Kasumi-1 (cell line): ENCODE measurements at places on chromosomes 11 and 22.

GRCh38 chr11:65489035-65489705, 9.7 kb upstream of the MALAT1 start:
- DNase-seq: no peak

- DNase-seq: no peak
These were observed 3.2 kb upstream of the ETS1 start for GRCh38 chr11:128590587-128590986.

DNA sequence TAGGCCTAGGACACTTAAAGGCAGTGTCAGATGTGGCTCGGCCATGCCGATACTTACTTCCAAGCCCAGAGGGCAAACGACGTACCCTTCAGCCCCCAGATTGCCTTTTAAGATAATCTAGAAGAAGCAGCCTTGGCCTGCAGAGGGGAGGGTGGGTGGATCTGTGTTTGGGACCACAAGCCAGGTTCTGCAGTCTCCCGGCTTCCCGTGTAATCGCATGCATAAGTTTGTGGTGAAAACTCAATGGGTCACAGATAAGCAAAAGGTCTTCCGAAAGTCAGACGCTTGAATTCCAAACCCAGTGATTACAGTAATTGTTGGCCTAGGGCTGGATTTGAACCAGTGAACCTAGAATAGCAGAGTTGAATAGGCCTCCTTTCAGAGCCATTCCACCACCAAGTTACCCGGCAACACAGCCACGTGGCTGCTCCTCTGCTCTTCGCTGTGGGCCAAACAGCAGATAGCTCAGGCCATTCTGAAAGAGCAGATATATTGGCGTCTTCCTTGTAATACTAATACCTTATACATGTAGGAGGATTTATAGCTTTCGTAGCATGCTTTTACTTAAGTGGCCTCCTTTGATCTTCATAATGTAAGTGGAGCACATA, 170.8 kb upstream of the CADM1 start:
- DNase-seq: no peak

GRCh38 chr11:9037963-9038362, 34.2 kb upstream of the NRIP3 start:
- DNase-seq: no peak

GRCh38 chr11:117444256-117444655, 116.6 kb downstream of the CEP164 start:
- no peak for DNase-seq

DNA sequence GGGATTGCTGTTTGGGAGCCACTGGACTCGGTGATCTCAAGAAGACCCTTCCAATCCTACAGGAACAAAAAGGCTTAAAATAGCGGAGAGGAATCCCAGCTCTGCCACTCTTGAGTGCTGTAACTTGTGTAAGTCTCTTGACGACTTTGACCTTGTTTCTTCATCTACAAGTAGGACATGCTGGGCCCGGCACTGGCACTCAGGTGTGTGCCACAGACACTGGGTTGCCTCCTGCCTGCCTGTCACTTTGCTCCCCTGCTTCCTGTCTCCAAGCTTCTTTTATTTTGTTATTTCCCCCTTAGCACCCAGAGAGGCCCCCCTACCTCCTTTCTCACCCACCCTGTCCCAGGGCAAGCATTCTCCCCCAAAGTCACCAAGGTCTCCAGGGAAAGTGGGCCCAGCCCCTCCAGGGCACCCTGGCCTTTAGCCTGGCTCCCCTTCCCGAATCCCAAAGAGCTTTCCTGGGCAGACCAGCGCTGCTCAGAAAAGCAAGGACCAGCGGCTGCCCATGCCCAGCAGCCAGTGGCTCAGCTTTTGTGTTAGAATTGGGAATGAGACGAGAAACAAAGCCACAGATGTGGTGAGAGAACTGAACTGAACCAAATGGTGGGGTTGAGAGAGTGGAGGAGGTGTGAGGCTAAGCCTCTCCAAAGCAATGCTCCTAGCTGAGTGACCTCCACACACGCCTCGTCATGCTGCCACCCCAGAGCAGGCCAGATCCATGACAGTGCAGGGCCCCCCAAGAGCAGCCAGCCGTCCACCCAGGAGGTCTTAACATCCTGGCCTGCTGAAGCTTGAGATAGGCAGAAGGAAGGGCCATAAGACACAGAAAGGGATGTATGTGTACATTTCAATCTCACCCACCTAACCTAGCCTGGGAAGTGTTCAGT, 4.5 kb downstream of the TRIM29 start:
- no peak for DNase-seq

DNA sequence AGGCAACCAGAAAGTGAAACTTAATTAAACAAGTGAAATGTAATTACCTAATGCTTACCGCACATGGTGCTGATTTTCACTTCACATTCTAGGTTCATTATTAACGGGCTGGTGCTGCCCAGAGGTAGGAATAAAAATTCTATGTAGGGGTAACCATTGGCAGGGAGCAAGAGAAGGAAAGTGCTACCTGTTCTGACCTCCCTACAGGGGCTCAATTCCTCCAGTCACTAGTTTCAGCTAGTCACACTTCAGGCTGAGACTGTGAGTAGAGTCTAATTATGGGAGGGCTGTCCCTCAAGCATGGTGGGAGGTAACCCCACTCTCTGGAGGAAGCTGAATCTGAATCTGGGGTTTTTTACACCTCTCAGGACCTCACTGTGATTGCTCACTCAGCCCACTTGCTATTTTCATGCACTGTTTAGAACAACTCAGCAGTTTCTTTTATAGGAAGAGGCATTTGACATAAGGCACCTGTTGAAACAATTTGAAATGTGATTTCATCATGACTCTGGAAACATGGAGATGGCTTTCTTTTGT, 75.4 kb downstream of the MAML2 start:
- DNase-seq: no peak

DNA sequence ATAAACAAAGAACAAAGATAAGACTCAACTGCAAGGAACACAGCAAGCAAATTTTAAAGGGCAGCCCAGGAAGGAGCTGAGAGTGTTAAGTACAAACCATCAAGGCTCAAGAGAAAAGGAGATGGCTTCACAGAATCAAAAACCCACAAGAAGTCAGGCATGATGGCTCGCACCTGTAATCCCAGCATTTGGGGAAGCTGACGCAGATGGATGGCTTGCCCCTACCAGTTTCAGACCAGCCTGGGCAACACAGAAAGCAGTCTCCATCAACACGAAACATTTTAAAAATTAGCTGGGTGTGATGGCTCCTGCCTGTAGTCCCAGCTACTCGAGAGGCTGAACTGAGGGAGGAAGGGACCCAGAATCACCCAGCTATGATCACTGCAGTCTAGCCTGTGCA, 32.6 kb downstream of the MAPK1 start:
- no peak for DNase-seq

DNA sequence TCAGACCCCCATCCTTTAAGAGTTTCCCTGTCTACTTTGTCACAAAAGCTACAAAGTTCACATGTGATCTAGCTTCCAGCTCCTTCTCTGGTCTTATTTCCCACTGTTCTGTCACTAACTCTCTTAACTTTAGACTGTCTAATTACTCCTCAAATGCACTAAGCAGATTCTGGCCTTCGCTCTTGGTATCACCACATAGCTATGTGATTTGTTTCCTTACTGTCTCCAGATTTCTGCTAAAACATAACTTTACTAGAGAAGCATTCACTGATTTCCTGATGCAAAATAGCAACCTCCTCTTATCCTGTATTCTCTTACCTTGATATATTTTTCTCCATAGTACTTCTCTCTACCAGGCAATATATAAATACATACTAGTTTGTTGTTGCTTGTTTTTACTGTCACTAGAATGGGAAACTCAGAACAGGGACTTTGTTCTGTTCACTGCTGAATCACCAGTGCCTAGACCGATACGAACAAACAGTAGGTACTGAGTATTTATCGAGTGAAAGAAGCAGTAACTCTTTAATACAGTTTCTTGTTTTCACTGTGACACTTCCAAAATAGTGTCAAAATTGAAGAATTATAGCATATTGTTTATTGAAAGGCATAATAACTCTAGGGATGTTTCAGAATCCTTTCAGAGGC, 205.6 kb downstream of the DDX10 start:
- no peak for DNase-seq

GRCh38 chr11:112401036-112401769, 140.5 kb upstream of the PLET1 start:
- no peak for DNase-seq

GRCh38 chr11:121059605-121060004, 35.7 kb downstream of the TBCEL start:
- DNase-seq: no peak

DNA sequence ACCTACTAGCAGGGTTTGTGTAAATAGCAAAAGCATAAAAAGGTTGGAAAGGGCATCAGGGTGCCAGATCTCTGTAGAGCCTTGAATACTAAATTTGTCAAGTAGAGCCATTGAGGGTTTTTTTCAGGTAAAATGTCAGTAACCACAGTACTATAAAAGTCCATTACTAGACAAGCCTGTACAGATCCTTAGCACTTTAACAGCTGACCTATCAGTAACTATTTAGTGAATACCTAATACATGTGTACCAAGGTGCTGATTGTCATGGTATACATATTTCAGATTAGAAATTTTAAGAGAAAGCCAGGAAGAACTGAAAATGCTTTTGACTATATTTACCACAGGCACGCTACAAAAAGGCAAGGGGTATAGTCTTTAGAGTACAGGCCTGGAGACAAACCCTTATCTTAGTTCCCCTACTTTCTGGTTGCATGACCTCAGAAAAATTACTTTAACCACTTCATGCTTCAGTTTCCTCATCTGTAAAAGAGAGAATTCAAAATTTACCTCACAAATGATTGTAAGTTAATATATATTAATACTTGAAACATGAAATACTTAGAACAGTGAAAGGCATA, 57.9 kb downstream of the RAB38 start:
- no peak for DNase-seq

- no peak for DNase-seq
These were observed 143.0 kb downstream of the ELP4 start for GRCh38 chr11:31652528-31652927.

DNA sequence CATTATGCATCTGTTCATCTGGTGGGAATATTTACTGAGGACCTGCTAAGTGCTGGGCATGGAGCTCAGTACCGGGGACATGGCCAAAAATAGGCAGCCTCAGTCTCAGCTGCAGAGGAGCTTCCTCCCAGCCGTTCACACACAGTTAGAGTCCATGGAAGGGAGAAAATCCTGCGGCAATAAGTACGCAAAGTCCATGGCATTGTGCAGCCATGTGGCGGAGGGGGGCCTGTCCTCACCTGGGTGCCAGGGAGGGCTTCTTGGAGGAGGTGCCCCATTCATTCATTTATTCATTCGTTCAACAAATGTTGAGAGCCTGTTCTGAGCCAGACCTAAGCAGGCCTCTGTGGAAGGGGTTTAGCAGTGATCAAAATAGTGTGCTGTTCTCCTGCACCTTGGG, 59.3 kb upstream of the ANO1 start:
- DNase-seq: no peak

DNA sequence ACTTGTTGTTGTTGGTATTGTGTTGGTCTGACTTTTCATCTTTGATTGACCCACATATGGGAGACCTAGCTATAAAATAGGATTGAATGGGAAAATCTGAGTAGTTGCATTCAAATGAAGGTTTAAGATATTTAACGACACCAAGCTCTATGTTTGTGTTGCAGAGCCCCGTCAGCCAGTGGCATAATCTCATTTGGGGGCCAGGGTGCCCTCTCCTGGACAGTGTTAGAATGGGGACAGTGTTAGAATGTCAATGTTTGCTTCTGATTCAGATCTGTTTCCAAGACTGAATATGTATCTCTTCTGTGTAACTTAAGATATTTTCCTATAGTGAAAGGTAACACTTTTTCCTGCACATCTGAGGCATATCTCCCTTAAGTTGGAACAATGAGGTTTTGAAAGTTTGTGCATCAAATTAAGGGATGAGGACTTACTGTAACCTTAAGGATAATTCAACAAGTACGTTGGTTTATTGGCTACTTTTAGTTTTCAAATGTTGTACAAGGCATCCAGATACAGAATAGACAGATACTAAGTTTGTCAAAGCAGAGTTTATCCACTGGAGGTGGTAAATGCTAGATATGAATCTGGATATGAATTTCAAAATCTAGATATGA, 5.3 kb upstream of the OR52M1 start:
- DNase-seq: peak; percentile 80

- no peak for DNase-seq
These were observed 1.5 kb upstream of the PACSIN3 start for GRCh38 chr11:47187723-47188122.

DNA sequence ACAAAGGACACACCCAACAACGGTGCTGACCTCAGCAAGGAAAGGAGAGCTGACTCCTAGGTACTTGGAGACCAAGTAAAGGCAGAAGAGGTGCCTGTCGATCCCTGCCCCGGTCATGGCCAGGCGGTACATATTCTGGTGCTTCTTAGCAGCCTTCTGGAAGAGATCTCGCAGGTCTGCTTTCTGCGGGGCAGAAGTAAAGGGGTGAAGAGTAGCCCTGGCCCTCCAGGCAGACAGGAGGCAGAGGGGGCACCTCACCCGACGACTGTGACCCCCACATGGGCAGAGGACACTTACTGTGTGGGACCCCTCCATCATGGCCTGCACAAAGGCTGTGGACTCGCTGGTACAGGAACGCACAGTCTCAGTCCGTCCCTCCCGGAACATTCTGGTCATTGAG, 7.4 kb downstream of the CPT1B start:
- no peak for DNase-seq

- no peak for DNase-seq
These were observed 124.6 kb downstream of the NXPE2 start for GRCh38 chr11:114802878-114803277.

DNA sequence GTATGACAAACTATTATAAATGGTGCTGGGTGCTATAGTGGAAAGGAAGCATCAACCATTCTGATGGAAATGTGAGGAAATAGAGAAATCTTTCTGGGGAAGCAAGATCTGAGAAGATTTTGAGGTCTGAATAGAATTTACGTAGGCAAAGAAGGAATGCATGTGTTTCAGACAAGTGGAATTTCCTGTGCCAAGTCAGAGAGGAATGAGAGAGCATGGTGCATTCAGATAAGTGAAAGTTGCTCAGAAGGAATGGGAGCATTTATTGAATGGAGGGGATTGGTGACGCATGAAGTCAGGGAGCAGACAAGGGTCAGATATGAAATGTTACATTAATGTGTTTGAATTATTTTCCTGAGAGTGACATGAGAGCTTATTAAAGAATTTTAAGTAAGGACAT, 725.5 kb downstream of the METTL15 start:
- no peak for DNase-seq

GRCh38 chr22:46238541-46238940, 11.6 kb downstream of the CDPF1 start:
- DNase-seq: no peak

- no peak for DNase-seq
These were observed 4.5 kb downstream of the FHIP1B start for GRCh38 chr11:6229911-6230310.

DNA sequence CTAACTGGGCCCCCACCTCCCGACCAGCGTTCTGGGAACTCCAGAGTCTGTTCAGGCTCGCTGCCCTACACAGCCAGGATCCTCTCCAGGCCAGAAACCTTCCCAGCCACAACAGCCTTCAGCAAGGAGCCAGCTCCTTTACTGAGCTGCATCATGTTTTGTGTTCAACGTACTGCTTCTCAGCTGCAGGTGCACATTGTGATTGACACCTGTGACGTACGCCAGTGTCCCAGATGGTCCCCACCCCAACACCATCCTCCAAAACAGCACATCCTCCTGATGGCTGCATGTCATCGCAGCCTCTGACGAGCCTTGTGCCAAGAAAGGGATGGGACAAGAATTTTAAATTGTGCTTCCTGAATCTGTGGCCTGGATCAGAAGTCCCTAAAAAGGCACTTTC, 117.5 kb downstream of the SPATA19 start:
- no peak for DNase-seq

- DNase-seq: peak; percentile 64
These were observed 236.7 kb downstream of the TTC28 start for GRCh38 chr22:28442711-28443525.

GRCh38 chr11:103436131-103436770, 327.0 kb downstream of the DYNC2H1 start:
- DNase-seq: no peak
